ENCODE measurements at places on chromosomes 12 and 14.

GRCh38 chr12:11798856-11799501 is 149.5 kb downstream of the ETV6 start:
- DNase-seq: no peak

DNA sequence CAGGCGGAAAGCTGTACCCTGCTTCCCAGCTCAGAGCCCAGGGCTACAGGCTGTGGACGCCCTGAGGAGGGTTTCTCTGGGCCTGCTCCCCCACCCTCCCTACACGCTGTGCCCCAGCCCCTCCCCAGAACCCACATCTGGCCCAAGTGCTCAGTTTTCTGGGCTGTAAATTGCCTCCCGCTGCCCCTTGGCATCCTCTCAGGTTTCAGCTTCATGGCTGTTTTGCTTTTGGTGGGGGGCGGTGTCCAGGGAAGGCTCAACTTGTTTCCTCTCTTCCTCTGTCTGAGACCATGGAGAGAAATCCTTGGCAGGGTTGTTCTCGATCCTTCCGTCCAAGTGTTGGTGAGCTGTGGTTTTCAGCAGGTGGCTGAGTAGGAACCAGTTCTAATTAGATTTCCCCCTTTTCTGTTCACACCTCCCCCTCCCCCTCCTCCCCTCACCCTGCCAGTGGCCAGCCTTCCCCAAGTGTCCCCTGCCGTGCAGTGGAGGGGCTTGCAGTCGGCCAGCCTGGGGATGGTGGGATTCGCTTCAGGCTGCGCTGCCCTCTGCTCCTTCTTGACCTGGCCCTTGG is 61.8 kb downstream of the TSPAN9 start:
- no peak for DNase-seq

GRCh38 chr14:102363182-102363943 is 622 bp downstream of the TECPR2 start:
- no peak for DNase-seq

- DNase-seq: no peak
Observed at GRCh38 chr12:31245822-31246469, 80.0 kb downstream of the SINHCAF start.

- DNase-seq: no peak
Observed at GRCh38 chr14:92718664-92719063, 29.8 kb downstream of the LGMN start.

DNA sequence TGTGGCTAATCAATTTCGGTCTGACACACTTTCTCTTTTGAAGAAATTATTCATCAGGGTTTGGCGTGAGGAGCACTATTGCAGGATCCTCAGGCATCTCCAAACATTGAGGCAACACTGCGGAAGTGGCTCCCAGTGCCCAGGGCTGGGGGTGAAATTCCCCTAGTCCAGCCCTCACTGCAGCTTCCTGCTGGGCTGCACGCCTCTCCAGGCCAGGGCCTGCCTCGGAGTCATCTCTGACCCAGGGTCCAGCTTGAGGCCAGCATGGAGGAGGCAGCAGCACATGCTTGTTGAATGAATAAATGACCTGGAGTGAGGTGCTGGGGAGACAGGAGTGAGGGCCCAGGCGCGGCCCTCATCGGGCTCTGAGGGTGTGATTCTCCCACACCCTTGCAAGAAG is 36.0 kb upstream of the TDRD9 start:
- DNase-seq: no peak

DNA sequence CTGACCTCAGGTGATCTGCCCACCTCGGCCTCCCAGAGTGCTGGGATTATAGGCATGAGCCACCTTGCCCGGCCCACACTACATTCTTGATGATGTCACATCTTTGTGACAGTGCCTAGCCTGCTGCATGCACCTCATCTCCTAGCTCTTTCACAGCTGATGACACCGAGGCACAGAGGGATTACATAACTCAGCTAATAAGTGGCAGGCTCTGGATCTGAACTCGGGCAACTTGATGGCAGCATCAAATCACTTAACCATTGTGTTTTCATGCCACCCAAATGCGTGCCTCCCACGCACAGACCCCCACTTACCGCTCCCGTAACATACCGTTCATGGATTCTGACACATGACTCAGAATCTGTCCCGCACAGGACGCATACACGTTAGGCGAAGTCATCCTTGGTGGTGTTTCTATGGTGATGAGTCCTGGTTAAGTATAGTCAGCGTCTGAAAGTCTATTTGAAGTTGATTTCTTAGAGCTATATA is 7.4 kb downstream of the TMEM120B start:
- no peak for DNase-seq

DNA sequence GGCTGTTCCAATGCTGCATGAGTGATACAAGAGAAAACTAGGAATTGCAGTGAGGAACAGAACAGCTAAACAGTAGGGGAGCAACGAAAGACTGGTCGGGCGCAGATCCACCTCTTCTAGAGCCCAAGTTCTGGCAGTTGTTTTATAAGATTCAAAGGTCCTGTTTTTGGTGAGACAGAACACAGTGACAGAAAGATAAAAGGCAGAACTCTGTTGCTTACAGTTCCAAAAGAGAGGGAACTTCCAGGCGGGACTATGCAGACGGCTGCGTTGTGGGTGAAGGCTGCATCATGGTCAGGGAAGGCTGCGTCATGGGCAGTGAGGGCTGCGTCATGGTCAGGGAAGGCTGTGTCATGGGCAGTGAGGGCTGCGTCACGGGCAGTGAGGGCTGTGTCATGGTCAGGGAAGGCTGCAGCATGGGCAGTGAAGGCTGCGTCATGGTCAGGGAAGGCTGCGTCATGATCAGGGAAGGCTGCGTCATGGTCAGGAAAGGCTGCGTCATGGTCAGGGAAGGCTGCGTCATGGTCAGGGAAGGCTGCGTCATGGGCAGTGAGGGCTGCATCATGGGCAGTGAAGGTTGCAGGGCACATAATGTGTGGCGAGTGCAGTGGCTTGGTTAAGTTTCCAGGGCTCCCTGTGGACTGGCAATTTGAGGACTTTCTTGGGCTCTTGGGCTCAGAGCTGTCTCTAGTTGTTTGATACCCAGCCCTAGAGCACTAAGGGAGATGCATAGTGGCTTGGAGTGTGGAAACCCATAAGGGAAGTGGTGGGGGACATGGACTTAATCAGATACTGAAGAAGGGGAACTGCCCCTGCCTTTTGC is 619.9 kb downstream of the AACS start:
- DNase-seq: no peak

- peak; percentile 32 for DNase-seq
Observed at GRCh38 chr12:11500188-11500860, 105.0 kb upstream of the PRB2 start.
